Kidney epithelial cell (primary cell): ENCODE measurements at places on chromosomes 5 and 9. TPM values are rescaled to one million over a fixed set of nuclear protein-coding genes. Genes with fewer than 3 reads are reported as not detected.

Gene PRRX2
- total RNA-seq, result 0.27 TPM in 1 of 2 replicates, not detected in the other

Gene CTXN3
- total RNA-seq, result not detected in 2 replicates

Gene ZNF782
- 2.1 and 3.9 TPM in 2 replicates for total RNA-seq

Gene ADRA1B
- total RNA-seq, result 2.2 and 2.9 TPM in 2 replicates

GRCh38 chr5:87640902-87641301 is 228.2 kb upstream of the CCNH start:
- DNase-seq, result no peak

Gene ASS1
- 45.6 and 50.8 TPM in 2 replicates for total RNA-seq

GRCh38 chr5:35213608-35214007 is 16.7 kb downstream of the PRLR start:
- DNase-seq, result no peak

DNA sequence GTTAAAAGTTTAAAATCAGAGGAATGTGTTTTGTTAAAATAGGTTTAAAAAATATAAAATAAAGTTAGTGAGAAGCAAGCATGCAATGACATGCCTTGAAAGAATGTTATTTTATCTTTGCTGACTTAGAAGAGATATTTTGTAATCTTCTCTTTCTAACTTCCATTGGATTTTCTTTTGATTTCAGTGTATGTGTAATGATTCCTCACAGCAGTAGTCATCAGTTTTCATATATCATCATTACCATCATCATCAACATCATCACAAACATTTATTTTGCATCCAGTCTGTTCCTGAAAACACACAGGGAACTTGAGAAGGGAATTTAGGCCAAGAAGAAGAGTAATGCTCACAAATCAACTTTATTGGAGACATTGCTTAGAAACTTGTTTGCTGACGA is 699.6 kb downstream of the TAF11L14 start:
- no peak for DNase-seq

GRCh38 chr9:116313638-116314037 is 160.0 kb downstream of the PAPPA start:
- no peak for DNase-seq

- no peak for DNase-seq
Measured at GRCh38 chr5:149297340-149298025, 25.8 kb downstream of the AFAP1L1 start.

Gene KCNV2
- total RNA-seq, result not detected in 2 replicates

DNA sequence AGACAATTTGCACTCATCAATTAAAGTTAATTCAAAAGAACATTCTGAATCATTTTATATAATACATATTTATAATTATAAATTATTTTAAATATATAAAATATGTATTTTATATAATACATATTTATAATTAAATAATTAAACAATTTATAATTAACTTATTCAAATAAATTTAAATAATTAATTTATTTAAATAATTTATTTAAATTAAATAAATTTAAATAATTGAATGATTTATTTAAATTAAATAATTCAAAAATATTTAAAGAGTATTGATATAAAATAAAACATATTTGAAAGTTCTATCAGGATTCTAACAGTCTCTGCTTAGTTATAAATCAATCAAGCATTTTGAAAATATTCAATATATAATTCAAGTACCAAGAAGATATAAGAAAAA is 775.5 kb upstream of the CTNND2 start:
- DNase-seq, result no peak

GRCh38 chr5:147303976-147304375 is 69.2 kb downstream of the STK32A start:
- DNase-seq, result peak; percentile 18

GRCh38 chr5:110807169-110807568 is 68.4 kb downstream of the SLC25A46 start:
- no peak for DNase-seq

Gene FYB1
- not detected in 2 replicates for total RNA-seq

GRCh38 chr9:99019510-99020331 is 76.0 kb downstream of the COL15A1 start:
- DNase-seq, result peak; percentile 91

DNA sequence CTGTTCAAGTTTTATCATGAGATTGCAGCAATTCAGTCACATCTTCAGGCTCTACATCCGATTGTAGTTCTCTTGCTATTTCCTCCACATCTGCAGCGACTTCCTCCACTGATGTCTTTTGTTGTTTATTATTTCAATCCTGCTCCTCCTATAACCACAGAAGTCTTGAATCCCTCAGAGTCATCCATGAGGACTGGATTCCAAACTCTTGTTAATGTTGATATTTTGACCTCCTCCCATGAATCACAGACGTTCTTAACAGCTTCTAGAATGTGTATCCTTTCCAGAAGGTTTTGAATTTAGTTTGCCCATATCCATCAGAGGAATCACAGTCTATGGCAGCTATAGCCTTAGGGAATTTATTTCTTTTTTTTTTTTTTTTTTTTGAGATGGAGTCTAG is 3.6 kb downstream of the FBXO38 start:
- no peak for DNase-seq

- DNase-seq, result no peak
Measured at GRCh38 chr9:134518004-134518606, 123.5 kb upstream of the COL5A1 start.

DNA sequence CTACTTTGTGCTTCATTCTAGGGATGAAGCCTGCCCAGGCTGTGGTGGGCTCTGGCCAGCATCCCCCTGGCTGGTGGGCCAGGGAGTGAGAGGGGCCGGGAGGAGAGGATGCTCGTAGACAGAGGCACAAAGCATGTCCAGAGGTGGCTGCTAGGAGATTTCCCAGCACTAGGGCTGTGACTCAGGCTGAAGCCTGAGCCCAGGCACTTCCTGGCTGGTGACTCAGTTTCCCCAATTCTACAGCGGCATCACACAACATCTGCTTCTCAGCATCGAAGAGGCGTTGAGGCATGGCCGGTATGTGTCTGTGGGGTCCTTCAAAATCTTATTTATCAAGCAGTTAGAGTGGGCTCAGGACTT is 55.6 kb downstream of the DUSP1 start:
- DNase-seq, result no peak

DNA sequence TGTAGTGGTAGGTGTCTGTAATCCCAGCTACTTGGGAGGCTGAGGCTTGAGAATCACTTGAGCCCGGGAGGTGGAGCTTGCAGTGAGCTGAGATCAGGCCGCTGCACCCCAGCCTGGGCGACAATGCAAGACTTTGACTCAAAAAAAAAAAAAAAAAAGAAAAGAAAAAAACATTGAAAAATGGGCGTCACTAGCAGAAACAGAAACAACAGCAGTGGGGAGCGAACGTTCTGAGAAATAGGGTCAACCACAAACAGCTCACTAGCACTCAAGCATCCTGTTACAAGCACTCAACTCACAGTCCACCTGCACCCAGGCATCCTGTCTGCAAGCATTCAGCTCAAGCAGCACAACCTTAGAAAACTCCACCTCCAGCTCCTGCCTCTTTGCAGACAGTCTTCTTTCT is 17.2 kb downstream of the TRIM14 start:
- DNase-seq, result no peak

Gene PTPDC1
- 8.8 and 8.9 TPM in 2 replicates for total RNA-seq
